ENCODE measurements at places on chromosomes 2 and 18.
A peak's percentile ranks its signal among the peaks of the same experiment; 100 is the strongest.

- no peak for DNase-seq
Observed at GRCh38 chr2:94956797-94957391, 68.6 kb upstream of the MAL start.

DNA sequence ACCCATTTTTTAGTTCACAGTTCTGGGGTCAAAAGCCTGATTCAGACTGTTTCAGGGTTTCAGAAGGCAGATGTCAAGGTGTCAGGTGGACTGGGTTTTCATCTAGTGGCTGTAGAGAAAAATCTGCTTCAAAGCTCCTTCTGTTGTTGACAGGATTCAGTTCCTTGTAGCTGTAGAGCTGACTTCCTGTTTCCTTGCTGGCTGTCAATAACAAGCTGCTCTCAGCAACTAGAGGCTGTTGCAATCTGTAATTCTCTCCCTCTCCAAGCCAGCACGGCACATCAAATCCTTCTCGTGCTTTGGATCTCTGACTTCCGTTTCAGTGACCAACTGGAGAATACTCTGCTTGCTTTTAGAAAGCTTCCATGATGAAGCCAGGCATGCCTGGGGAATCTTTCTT, 179.4 kb downstream of the DOK6 start:
- no peak for DNase-seq

GRCh38 chr2:26541401-26542193, 63.7 kb upstream of the OTOF start:
- no peak for DNase-seq

DNA sequence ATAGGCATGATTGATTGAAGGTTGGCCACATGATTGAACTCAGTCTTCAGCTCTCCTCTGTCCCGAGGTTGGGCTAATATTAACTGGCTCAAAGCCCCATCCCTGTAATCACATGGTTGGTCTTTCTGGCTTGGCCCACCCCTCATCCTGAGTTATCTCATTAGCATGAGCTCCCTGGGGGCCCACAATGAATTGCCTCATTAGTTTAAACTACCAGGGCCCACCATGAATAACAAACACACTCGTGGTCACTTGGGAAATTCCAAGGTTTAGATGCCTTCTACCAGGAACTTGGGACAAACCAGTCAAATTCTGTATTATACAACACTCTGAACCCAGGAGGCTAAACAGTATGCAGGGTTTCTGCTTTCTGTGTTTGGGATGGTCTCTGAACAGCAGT, 121.7 kb upstream of the B3GNT2 start:
- DNase-seq, result no peak

DNA sequence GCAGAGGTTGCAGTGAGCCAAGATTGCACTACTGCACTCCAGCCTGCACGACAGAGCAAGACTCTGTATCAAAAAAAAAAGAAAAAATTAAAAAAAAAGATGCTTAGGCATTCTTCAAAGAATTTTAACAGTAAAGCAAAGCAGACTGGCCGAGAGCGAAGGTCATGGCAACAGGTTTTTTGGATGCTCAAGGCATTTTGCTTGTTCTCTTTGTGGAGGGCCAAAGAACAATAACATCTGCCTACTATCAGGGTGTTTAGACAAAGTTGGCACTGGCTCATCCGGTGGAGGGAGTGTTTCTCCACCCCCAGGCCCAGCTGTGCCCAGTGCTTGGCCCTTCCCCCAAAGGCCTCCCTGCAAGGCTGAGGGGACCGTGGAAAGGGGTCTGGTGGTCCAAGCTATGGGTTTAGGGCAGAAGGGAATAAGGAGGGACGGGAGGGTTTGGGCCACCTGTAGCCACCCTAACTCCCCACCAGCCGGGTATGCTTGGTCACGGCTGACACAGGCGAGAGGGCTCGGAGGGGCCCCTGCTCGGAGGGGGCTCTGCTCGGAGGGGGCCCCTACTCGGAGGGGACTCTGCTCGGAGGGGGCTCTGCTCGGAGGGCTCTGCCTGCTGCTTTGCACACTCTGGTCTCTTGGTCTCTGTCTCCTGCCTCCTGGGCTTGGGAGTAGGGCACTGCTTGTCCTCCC, 26.7 kb upstream of the ALLC start:
- peak; percentile 53 for DNase-seq

DNA sequence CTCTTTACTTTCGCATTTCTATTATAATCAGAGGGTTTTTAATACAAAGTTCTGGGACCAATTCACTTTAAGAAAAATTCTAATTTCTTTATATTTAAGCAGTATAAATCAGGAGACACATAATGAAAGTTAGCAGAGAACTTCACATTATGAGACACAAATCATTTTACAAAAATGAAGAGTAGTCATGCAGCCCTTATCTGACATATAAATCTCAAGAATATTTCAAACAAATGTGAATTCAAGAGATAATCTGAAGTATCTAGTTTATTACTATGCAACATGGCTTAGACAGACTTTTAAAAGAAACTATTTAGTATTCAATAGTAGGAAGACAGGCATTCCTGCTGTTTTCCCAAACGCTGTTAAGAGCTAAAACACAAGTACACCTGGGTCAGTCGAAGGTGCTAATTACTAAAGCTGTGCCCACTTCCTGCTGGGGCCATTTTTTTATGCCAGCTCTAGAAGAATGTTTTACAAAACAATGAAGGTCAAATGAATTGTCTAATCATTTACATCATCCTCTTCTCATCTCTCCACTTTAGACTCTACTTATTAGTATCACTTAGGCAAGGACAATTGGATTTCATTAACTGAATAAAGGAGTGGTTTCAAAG, 40.2 kb downstream of the CWC22 start:
- no peak for DNase-seq

- no peak for DNase-seq
Observed at GRCh38 chr2:104852090-104852666, 1.7 kb upstream of the POU3F3 start.

DNA sequence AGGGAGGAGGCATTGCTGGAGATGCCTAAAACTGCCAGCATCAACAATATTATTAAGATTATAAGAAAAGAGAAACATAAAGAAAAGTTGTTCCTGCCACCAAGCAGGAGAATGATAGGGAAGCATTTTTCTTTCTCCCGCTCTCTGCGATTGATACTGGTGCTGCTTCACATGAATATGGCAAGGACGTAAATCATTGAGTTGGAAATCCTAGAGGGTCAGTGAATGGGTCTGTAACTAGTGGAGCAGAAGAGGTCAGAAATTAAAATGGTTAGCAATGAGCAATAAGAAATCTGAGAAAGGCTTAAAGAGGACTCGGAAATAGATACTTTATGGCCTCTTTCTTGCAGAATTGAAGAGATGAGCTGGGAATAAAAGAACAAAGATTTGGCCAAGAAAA, 631.7 kb downstream of the BCL11A start:
- no peak for DNase-seq

GRCh38 chr18:26425148-26425531, 123.2 kb downstream of the KCTD1 start:
- DNase-seq, result no peak

Measured in upper lobe of right lung (tissue), 1 donor.